Substantia nigra (tissue), 51 donors: ENCODE measurements at places on chromosomes 7 and 10.

DNA sequence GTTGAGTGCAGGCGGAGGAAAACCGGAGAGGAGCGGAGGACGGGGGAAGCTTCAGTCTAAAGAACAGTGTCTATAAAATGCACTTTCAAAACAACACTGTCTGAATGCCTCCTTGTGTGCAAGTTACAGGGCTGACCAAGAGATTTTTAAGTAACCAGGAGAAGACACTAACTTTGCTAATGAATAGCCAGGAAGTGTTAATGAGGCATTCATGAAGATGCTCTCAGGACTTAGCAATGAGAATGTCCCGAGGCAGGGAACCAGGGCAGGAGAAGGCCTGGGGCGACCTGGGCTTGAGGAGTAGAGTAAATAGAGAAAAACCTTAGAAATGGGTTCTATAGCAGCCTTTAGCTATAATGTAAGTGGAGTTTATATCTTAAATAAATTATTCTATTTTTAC lies 312.1 kb downstream of the SKIDA1 start:
- DNase-seq = no peak

- no peak for DNase-seq
Measured at GRCh38 chr10:123622381-123622780, 43.8 kb upstream of the GPR26 start.

DNA sequence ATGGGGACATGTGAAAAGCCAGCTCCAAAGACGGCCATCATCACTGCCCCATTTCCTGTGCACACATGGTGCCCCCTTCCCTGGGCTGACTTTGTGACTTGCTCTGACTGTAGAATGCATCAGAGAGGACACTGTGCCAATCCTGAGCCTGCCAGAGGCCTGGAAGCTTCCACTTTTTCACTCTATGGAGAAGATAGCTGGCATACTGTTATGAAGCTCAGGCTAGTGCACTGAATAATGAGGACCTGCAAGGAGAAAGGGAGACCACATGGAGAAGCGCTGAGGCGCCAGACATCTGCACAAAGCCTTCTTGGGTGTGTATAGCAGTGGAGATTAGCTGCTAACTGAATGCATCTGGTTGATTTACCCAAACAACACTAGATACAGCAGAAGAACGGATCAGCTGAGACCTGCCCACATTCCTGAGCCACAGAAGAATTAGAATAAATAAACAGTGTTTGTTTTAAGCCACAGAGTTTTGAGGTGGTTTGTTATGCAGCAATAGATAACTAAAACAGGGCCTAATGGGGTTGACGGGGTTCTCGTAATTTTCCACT lies 58.9 kb upstream of the C10orf90 start:
- DNase-seq = no peak

- DNase-seq = no peak
Measured at GRCh38 chr10:351770-352334, 216.6 kb downstream of the ZMYND11 start.

- DNase-seq = no peak
Measured at GRCh38 chr7:12249706-12250105, 38.6 kb downstream of the TMEM106B start.

DNA sequence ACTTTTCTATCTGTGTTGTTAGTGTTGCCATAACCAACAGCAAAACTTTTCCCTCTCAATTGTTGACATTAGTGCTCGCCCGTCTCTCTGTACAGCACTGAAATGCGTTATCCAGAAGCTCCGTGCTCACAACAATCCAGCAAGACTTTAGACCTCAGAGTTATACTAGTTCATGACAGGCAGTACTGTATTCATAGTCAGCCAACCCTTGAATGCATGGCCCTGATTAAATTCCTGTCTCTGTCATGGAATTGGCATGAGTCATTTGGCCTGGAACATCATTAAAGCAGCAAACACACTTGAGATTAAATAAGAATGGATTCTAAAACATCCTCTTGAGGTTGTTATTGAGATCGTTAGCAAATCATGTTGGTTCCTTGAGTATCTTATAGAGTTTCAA lies 405.5 kb upstream of the C7orf33 start:
- DNase-seq = no peak

- DNase-seq = no peak
Measured at GRCh38 chr10:109019001-109019424, 904.3 kb downstream of the XPNPEP1 start.

DNA sequence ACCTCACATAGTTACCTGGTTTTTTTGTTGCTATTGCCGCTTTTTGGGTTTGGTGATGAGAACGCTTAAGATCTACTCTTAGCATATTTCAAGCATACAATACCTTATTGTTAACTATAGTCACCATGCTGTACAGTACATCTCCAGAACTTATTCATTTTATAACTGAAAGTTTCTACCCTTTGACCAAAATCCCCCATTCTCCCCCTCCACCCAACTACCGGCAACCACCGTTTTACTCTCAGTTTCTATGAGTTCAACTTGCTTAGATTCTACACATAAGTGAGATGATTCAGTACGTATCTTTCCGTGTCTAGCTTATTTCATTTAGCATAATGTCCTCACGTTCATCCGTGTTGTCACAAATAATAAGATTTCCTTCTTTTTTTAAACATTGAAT lies 86.7 kb upstream of the IL6 start:
- DNase-seq = no peak

DNA sequence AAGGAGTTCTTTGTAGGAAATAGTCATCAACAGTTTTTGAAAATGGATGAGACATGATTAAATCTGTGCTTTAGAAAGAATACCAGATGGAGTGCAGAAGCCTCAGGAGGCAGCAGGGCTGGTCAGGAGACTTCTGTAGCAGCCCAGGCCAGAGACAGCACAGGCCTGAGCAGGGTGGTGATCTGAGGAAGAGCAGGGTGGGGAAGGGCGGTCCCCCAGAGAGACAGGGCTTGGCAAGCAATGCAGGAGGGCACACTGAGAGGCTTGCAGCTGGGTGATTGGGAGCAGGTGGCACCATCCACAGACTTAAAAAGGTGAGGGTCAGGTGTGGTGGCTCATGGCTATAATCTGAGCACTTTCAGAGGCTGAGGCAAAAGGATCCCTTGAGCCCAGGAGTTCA lies 4.3 kb upstream of the SMKR1 start:
- no peak for DNase-seq

GRCh38 chr7:43621729-43622448 lies 39.0 kb downstream of the STK17A start:
- no peak for DNase-seq

DNA sequence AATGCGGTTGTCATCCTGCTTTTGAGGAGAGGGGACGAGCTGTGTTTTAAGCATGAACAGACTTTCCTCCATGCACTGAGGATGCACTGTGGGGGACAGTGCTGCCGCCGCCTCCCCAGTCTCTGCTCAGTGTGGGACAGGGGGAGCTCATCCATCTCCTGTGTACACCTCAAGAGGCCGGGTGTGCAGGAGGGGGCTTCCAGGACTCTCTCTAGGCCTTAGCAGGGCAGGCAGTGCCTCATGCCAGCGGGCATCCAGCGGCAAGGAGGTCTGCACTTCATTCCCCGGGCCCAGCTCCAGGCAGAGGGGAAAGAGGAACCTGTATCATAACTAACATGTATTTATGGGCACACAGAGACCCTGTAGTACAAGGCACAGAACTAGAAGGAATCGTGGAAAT lies 89.7 kb downstream of the DIP2C start:
- no peak for DNase-seq

GRCh38 chr10:117569610-117570390 lies 27.3 kb downstream of the EMX2 start:
- no peak for DNase-seq

DNA sequence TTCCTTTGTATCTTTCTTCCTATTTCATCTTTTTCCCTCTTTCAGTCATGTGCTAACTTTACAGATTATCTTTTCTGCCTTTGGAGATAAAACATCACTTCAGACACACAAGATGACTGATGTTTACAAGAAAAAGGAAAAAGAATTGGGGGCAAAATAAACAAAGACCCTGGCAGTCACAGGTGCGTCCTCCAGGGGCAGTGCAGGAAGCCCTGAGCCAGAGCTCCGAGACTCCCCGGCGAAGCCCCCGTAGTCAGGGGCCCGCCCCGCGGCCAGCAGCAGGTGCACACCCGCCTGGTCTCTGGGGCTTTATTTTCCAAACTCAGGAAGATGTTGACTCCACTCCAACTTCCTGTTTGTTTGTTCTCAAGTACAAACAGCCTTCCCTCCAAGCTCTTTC lies 10.2 kb downstream of the STK32C start:
- no peak for DNase-seq

- no peak for DNase-seq
Measured at GRCh38 chr10:8738987-8739386, 684.5 kb downstream of the GATA3 start.

DNA sequence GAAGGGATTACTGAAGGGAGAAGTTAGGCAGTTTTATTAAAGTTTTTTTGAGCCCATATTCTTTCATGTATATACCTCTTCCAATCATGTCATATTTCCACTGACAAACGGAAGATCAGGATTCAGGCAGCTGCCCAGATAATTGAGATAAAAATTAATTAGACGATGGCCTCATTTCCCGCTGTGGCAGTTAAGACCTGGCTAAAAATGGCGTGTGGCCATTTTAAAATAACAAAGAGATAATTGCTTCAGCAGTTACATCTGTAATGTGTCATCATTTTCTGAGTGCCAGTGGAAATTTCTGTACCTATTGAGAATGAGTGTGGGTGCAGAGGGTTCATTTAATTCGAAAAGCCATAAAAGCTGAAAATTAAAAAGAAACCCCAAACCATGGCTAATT lies 215.1 kb downstream of the STK31 start:
- no peak for DNase-seq
